ENCODE measurements at places on chromosomes 6 and 20.

- no peak for DNase-seq
These were observed 422.5 kb upstream of the OPRM1 start for GRCh38 chr6:153616506-153616905.

GRCh38 chr20:7496394-7496991 is 443.8 kb downstream of the HAO1 start:
- no peak for DNase-seq

DNA sequence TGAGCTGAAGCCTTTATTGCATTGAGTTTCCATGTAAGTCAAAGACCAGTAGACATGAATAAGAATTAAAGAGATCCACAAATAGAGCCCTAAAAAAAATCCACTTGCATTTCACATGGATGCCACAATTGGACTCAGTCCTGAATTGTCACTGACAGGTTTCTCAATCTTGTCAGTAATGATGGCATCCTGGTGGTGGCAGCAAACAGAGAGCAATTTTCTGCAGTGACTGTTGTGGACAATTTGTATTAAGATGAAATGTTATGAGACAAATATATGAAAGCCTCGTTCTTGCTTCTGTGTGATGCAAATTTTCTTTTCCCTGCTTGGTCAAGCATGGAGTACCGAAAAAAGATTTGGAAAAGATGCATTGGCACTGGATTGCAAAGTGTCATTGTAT is 278.9 kb downstream of the SAMD5 start:
- DNase-seq: no peak

DNA sequence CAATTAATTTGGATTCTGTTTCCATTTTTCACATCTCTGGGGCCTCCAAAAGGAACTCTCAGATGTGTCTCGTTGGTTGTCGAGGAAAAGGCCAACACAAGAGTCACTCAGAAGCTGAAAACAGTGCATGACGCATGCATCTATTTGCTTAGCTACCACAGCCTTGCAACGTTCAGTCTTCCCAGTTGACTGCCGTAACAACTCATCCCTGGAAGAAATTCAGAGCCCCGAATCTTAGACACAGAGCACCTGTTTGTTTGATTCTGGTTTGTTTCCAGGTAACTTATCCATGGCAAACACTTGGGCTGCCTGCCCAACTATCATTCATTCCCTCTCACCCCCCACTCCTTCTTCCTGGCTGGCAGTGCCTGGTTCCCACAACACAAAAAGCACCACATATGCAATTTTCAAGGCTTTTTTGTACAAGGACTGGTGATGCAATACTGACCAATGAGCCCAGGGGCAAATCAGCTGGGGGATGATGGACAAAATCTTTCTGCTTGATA is 60.5 kb downstream of the ZMYND8 start:
- no peak for DNase-seq

GRCh38 chr6:142934106-142934505 is 10.9 kb downstream of the HIVEP2 start:
- no peak for DNase-seq

DNA sequence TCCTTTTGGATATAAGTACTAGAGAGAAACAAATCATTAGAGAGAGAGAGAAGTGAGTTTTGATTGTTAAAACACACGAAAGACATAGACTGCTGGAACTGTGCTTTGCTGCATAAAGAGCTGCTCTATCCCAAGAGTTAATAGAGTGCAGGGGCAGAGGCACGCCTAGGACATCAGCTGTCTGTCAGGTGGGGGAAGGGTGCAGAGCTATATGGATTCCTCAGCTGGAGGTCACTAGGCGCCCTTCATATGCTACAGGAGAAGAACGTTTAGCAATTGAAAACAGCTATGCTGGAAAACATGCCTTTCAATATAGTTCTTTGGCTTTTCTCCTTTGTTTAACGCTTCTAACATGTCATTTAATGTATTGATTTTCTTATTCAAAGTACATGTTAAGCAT is 169.0 kb upstream of the MCHR2 start:
- no peak for DNase-seq

DNA sequence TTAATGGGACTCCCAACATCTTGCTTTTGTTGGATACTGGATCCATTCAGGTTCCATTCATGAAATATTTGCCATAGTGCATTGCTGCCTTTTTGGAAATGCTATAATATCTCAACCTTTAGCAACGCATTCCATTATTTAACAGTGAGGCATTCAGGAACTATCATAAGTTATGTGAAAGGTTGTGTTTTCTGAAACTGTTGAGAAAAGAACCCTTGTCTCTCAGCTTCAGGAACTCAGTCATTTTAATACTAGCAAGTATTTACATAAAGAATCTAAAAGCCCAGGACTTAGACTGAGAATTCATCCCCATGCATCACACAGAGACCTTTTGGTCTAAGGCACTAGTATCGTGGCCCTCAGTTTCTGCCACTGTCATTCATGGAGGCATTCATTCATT is 24.9 kb upstream of the SASH1 start:
- DNase-seq: no peak

DNA sequence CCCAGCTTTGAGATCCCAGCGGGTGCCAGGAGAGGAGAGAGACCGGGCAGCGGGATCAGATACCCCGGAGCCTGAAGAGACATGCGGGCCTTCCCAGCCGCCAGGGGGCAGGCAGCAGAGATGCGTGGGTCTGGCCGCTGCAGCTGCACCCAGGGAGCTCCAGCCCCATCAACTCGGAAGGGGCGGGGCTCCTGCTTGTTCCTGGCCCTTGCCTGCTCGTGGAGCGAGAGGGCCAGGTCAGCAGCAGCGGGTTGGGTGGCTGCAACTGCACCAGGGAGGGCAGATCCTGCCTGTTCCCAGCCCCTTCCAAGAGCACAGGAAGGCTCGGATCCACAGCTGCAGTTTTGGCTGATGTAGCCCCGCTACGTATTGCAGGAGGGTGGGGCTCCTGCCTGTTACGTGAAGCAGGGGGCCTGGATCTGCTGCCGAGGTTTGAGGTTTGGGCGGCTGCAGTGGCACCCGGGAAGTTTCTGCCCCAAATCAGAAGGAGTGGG is 532.8 kb downstream of the RFPL4B start:
- DNase-seq: no peak

GRCh38 chr6:129141499-129141898 is 258.6 kb downstream of the LAMA2 start:
- no peak for DNase-seq

GRCh38 chr6:25434921-25435320 is 155.7 kb downstream of the CARMIL1 start:
- DNase-seq: no peak

DNA sequence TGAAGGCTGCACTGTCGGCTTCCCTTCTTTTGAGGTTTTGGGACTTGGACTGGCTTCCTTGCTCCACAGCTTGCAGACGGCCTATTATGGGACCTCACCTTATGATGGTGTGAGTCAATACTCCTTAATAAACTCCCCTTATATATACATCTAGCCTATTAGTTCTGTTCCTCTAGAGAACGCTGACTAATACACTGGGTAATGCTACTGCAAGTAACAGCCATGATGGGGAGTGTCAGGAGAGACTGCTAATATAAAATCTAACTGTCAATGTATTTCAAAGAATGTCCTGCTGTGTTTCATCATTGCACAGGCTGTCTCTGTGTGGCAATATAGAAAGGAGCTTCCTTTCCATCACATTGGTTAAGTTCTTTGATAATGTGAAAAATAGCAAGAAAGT is 57.7 kb upstream of the UST start:
- no peak for DNase-seq
